CD4-positive, alpha-beta T cell treated with Interleukin-6 at 100 ng/mL for 8 hours (primary cell): ENCODE measurements at places on chromosomes 16 and 17.

DNA sequence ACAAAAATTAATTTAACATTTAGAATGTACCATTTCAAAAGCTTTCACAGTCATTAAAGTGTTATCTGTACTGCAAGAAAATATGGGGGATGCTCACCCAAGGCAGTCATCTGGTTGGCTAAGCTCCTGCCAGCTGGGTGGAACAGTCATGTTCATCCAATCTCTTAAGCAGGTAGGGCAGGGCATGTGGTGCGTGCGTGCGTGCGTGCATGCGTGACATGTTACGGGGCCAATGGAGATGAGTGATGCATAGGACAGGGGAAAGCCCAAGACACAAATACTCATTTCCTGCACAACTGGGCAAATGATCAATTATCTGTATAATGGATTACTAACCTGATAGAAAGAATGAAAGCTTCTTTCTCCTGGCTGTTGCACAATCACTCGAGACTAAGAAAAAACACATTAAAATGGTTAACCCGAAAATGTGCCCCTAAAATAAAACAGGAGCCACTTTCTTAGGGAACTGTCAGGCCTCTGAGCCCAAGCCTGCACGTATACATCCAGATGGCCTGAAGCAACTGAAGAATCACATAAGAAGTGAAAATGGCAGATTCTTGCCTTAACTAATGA lies 104.4 kb downstream of the MYO1D start:
- DNase-seq, result no peak

GRCh38 chr16:72480911-72481310 lies 309.0 kb upstream of the PMFBP1 start:
- no peak for DNase-seq

GRCh38 chr16:180681-181564 lies 664 bp downstream of the HBQ1 start:
- DNase-seq, result peak; percentile 78

DNA sequence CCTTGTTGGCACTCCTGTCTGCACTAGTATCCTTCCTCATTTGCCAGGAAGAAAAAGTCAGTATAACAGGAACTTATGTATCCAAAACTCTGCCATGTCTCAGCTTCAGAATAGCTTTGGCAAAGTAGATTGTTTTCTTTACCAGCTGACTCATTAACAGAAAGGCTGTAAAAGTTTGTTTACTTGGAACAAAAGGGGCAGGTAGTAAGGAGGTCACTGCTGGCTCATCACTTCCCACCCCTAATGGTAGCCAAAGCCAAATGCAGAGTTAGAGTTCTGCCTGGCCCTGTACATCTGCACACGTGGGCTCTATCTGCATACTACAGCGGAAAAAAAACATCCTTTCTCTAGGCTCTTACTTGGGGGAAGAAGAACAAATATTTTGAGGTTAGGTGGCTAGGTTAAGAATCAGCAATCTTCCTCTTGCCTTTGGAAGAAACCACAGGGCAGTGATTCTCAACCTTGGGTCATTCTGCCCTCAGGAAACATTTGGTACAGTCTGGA lies 90.9 kb upstream of the BCAR1 start:
- no peak for DNase-seq

- no peak for DNase-seq
Observed at GRCh38 chr17:60314423-60314822, 77.5 kb downstream of the USP32 start.

- no peak for DNase-seq
Observed at GRCh38 chr17:78174346-78174869, 6.0 kb downstream of the SYNGR2 start.

- DNase-seq, result no peak
Observed at GRCh38 chr16:24445216-24445615, 94.2 kb upstream of the RBBP6 start.

DNA sequence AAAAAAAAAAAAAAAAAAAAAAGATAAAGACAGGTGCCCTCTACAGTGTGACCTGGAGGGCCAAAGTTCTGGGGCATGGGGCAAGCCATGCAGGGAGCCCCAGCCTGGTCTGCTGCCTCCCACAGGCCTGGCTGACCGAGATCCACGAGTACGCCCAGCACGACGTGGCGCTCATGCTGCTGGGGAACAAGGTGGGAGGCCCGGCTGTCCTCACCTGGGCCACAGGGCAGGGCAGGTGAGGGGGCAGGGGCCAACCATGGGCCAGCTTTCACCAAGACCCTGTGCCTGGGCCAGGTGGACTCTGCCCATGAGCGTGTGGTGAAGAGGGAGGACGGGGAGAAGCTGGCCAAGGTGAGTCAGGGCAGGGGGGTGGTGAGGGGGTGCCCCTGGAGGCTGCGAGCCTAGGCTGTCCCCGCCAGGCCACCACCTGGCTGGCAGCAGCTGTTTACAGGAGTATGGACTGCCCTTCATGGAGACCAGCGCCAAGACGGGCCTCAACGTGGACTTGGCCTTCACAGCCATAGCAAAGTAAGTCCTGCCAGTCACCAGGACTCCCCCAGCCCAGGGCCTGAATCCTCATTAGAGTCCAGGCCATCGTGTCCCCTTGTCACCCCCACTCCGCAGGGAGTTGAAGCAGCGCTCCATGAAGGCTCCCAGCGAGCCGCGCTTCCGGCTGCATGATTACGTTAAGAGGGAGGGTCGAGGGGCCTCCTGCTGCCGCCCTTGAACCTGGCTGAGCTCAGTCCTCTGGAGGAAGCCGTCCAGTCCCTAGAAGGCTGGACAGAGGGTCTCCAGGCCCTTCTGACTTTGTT lies 2.7 kb upstream of the TRAF7 start:
- DNase-seq, result no peak
